ENCODE measurements at places on chromosomes 12 and 14.

GRCh38 chr14:104140463-104141331, 2.3 kb downstream of the KIF26A start:
- DNase-seq = no peak

DNA sequence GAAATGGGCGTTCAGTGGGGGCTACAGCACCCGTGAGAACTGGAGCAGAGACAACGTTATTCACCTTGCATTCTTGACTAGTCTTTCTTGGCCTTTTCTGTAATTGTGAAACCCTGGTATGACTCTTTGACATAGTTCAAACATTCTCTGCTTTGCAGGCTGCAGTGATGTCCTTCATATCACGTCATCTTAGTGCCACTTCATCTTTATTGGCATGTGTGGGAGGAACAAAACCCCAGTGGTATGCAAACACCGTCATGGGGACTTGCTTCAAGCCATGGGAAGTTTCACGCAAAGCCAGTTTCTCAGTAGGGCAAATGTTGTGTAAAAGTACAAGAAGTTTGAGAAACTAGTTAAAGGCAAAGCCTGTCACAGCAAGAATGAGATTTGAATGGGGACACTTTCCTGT, 20.2 kb upstream of the DUSP16 start:
- DNase-seq = peak; percentile 23

GRCh38 chr12:19220205-19220604, 90.7 kb downstream of the PLEKHA5 start:
- no peak for DNase-seq

- DNase-seq = peak; percentile 58
Observed at GRCh38 chr14:34059925-34060650, 109.2 kb upstream of the EGLN3 start.

GRCh38 chr12:91937009-91937408, 208.6 kb downstream of the BTG1 start:
- no peak for DNase-seq

GRCh38 chr14:96586056-96586455, 83.9 kb downstream of the PAPOLA start:
- no peak for DNase-seq

DNA sequence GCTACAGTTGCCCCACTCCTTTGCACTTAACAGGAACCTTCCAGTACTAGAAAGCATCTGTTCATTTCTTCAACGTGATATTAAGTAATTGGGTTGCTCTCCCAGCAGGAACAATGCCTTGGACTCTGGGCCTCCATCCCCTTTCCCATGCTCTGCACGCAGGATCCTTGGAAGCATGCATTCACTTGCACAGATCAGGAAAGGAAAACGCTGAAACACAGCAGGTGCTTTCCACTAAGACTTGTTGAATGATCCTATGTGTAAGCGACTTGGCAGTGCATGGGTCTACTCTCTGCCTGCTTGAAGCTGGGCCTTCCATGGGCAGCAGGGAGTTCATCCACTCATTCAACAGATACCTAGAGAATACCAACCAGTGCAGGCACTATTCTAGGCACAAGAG, 2.3 kb downstream of the LTBP2 start:
- no peak for DNase-seq

DNA sequence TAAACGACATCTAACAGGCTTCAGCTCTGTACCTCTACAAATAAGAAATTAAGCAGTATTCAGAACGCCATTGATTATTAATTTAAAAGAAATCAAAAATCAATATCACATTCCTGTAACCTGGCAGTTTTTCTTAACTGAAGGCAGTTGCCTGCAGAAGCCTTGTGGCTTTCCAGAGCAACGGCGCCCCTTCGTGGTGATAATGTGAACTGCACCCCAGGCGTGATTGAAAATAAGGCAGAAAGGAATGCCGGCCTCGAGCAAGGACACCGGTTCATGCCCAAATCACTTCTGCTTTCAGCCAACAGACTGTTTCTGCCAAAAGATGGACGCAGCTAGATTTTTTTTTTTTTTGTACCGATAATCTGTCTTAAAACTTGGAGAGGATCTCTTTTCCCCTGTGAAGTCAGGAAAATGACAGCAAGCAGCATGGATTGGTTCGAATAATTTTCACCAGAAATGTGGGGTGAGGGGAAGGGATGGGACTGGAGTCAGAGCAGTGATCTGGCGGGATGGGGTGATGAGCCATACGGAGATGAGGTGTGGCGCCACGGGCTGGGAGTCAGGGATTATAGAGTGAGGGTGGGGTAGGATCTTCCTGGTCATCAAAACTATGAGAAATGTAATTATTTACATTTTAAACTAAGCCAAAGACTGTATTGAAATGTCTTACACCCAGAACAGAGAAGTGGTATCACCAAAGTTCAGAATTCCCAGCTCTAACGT, 473.0 kb downstream of the DPF3 start:
- peak; percentile 68 for DNase-seq

DNA sequence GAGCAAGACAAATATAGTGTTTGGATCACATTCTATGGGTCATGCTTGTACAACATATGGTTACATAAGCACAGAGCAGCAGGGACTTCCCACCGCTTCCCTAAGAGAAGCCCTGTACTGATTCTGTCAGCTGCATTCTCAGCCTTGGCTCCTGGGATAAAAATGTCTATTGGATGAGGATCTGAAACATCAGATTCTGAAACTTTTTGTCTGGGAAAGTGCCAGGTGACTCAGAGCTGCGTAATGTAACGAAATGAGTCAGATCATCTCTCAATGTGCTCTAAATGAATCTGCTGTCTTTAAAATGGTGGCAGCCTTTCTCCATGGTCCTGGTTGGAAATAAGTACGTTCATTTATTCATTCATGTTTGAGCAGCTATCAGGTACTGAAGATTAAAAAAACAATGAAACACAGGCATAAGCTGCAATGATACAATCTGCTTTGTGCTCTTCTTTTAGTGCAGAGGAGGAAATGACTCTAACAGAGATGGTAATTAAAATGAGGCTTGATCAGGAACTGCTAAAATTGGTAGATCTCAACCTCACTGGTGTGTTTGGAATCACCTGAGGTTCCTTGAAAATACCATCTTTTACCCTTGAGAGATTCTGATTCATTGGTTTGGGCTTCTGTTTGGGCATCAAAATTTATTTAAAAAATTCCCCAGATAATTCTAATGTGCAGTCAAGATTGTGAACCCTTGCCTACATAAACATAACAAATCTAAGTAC, 99.1 kb upstream of the NAP1L1 start:
- peak; percentile 33 for DNase-seq

- DNase-seq = no peak
Observed at GRCh38 chr12:94768398-94769046, 118.2 kb upstream of the TMCC3 start.

DNA sequence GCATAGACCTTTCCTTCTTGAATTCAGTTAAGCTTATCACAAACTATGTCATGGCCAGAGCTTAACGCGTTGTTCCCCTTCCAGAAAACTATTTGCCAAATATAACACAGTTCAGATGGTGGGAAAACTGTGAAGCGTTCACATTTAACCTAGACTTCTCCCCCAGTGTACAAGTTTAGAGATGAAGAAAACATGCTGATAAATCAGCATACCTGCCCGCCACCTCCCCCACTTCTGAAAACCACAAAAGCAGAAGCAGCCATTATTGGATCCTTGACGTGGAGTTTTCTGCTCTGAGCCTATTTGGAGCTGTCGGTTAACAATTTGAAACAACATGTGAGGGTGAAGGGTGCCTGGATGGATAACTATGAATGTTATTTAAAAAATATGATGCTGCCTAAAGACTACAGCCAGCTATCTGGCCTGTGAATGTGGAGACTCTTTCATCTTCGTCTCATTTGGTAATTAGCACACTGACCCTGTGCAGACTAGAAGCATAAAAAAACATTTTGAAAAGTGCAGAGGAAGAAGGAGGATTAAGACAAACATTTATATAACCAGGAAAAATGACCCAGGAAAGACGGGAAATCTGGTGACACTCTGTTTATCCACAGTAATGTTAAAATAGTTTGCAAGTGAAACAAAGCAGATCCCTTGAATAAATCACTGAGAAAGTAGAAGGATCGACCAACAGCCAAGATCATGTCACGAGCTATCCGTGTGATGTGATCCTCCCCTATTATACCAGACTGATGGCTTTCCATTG, 408.2 kb downstream of the AEBP2 start:
- DNase-seq = no peak

- DNase-seq = no peak
Observed at GRCh38 chr14:97572583-97573458, 775.6 kb downstream of the VRK1 start.

DNA sequence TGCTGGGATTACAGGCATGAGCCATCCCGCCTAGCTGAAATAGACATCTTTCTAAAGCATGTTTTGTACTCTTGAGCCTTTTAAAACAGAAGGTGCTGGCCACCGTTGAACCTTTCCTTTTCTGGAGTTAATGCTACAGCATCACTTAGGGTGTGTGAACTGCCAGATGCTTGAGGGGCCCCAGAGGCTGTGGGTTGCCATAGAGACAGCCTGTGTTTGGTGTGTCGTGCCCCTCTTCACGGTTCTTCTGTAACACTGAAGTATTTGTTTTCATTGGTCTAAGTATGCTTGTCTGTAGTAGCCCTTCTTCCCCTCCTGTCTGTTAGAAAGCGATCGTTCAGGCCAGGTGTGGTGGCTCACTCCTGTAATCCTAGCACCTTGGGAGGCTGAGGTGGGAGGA, 30.8 kb downstream of the PLEKHG3 start:
- DNase-seq = no peak

DNA sequence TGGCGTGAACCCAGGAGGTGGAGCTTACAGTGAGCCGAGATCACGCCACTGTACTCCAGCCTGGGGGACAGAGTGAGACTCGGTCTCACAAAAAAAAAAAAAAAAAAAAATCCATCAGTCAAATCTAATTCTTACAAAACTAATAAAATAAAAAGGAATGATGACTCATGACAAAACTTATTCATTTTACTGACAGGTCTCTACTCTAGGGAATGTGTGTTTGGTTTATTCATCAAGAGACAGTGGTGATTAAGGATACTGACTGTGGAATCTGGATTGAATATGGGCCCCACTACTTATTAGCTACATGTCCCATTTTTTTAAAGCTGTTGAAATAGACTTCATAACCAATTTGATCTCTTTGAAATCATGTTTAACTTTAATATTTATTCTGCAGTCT, 29.3 kb upstream of the GAS2L3 start:
- no peak for DNase-seq

DNA sequence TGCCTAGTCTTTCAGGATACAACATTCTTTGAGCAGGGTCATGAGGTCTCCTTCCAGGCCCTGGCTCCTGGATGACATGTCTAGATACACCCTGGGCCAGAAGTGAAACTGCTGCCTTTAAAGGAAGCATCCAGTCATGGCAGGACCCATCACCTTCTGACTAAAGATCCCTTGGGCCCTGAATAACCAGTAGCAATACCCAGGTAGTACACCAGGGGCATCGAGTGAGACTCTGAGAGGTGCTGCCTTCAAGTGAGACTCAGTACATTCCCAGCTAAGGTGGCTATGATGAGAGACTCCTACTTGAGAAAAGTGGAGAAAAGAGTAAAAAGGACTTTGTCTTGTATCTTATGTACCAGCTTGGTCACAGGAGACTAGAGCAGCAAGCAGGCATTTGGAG, 23.5 kb downstream of the OR6C68 start:
- peak; percentile 1 for DNase-seq

GRCh38 chr14:32010604-32011125, 66.4 kb upstream of the ARHGAP5 start:
- DNase-seq = no peak

DNA sequence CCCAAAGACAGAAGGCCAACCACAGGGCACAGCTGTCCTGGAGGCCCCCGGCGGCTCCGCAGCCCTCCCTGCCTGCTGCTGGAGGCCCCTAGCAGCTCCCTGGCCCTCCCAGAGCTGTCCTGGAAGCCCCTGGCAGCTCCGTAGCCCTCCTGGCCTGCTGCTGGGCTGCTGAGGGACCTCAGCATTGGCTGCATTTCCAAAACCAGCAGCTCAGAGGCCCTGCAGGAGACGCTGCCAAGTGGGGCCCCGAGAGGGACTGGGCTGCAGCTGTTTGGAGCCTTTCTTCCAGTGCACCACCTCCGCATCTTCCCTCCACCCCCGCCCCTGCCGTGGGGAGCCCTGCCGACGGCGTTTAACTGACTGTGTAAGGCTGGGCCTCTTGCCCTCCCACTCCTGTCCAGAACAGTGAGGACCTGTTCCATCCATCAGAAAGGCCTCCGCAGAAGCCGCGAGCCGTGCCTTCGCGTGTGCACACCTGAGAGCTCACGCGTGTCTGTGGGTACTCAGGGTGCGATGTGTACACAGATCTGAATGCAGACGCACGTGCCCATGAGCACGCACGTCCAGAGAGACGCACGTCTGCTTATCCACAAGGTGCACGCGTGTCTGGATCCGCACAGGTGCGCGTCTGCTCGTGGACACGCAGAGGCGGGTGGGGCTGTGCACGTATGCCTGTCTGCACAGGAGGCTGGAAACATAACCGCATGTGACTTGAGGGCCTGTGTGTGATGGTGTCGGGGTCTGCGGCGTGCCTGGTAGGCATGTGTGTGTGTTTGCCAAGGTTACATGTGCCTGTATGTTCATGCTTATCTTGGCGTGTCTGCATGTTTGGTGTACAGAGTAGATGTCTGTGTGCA, 57.0 kb upstream of the FBRSL1 start:
- DNase-seq = no peak

DNA sequence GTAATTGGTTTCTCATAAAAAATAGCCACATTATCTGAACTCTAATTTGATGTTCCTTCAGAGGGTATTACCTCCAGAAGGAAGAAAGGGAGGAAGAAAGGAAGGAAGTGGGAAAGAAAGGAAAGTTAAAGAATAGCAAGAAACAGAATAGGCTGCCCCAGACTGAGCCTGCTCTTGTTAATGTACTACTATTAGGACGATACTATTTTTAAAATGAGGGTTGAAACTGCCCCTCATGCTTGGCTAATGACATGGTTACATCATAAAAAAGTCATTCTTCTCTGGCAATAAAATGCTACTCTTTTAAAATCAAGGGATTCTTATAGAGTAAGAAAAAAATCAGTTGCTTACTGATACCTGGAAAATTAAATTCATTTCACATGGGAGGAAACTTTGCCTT, 253.0 kb downstream of the KTN1 start:
- DNase-seq = no peak

DNA sequence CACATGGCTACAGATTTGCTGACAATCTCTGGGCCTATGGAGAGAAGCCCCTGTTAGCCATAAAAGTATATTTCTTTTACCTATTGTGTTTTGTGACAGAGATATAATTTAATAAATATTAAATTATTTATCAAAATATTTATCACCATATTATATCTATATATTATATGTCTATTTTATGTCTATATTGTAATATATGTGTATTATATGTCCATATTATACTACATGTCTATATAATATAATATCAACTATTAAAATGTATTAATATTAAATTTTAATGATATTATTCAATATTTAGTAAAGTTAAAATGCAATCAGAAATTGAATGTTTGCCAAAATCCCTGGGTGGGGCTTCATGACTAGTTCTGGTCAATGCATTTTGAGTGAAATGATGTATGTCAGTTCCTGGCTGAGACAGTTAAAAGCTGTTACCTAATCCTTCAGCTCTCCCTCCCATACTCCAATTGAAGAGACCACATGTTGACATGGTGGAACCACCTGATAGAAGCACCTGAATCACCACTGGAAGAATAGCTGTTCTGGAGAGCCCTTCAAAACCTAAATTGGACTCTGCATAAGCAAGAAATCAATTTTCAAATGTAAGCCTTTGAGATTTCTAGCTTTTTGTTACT, 357.3 kb upstream of the DDHD1 start:
- no peak for DNase-seq

Data from activated naive CD8-positive, alpha-beta T cell treated with anti-CD3 and anti-CD28 coated beads for 36 hours (primary cell).